ENCODE measurements at places on chromosomes 13 and 19. TPM values are rescaled to one million over a fixed set of nuclear protein-coding genes. Genes with fewer than 3 reads are reported as not detected.

IZUMO1 gene
- polyA plus RNA-seq, result not detected

- H3K4me1 ChIP-seq, result peaks cover 7% of the 10 kb centered on the region
- no peak for DNase-seq
- H3K36me3 ChIP-seq, result peaks cover 15% of the 10 kb centered on the region
- H3K27ac ChIP-seq, result no peak overlapping the region
Measured at GRCh38 chr13:99162567-99163361, 37.9 kb upstream of the UBAC2 start.

KLK14 gene
- polyA plus RNA-seq, result not detected

DNA sequence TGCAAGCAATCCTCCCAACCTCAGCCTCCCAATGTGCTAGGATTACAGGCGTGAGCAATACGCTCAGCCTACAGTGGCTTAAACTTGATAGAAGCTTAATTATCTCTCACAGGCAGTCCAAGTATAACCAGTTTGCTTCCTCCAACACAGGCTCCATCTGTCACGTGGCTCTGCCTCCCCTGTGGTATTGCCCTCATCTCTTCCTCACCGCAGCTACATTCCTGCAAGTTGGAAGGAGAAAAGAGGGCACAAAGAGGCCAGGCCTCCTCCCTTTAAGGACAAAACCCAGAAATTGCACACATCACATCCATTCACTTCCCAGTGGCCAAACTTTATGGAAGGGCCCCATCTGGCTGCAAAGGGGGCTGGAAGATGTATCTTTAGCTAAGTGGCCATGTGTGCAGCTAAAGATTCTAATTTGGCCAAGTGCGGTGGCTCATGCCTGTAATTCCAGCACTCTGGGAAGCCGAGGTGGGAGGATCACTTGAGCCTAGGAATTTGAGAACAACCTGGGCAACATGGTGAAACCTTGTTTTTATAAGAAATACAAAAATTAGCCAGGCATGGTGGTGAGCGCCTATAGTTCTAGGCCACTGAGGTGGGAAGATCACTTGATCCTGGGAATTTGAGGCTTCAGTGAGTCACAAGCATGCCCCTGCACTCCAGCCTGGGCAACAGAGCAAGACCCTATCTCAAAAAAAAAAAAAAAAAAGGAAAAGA is 3.1 kb upstream of the SDHAF1 start:
- no peak for DNase-seq
- no peak overlapping the region for H3K4me3 ChIP-seq
- H3K27me3 ChIP-seq, result no peaks in the 10 kb centered on the region
- H3K27ac ChIP-seq, result no peak overlapping the region

- H3K4me3 ChIP-seq, result no peak overlapping the region
- no peak for DNase-seq
- peaks cover 24% of the 10 kb centered on the region for H3K4me1 ChIP-seq
- no peaks in the 10 kb centered on the region for H3K27me3 ChIP-seq
- H3K27ac ChIP-seq, result no peak overlapping the region
- peaks cover 36% of the 10 kb centered on the region for H3K36me3 ChIP-seq
Measured at GRCh38 chr13:111230385-111230930, 90.0 kb upstream of the TEX29 start.

GRCh38 chr13:111625526-111626315 is 305.3 kb downstream of the TEX29 start:
- DNase-seq, result no peak
- H3K4me3 ChIP-seq, result no peak overlapping the region
- no peaks in the 10 kb centered on the region for H3K27me3 ChIP-seq
- H3K36me3 ChIP-seq, result no peaks in the 10 kb centered on the region

LILRA1 gene
- polyA plus RNA-seq, result not detected

- H3K27me3 ChIP-seq, result no peaks in the 10 kb centered on the region
- H3K4me3 ChIP-seq, result peak within 1 kb of the TSS; percentile 100
- H3K27ac ChIP-seq, result peak within 1 kb of the TSS; percentile 98
- peaks cover 58% of the 10 kb centered on the region for H3K4me1 ChIP-seq
- DNase-seq, result peak; percentile 100
Measured at GRCh38 chr19:17075035-17075863, at the start of the genes HAUS8 and MYO9B. HAUS8 (minus strand) TSS chr19:17075452; CDS start chr19:17075422, 30 bp downstream. MYO9B (plus strand) TSS chr19:17075777; CDS start chr19:17101718, 25,941 bp downstream.

DNA sequence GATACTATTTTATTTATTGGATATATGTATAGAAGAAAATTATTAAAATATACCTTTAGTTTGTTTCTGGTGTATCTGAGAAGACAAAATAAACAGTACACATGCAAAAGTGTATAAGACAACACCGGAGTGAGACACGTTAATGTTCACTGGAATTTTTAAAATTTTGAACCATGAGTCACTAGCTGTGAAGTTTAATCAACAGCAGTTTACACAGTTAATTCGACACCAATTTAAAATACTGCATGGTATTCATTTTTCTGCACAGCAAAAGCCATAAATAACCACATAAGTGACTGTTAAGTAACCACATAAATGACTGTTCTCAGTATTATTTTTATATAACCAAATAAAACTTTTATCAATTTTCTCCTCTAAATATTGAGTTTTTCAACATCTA is 418.7 kb upstream of the NBEA start:
- H3K27me3 ChIP-seq, result no peaks in the 10 kb centered on the region
- H3K4me3 ChIP-seq, result no peak overlapping the region
- no peak overlapping the region for H3K27ac ChIP-seq
- no peaks in the 10 kb centered on the region for H3K36me3 ChIP-seq

R3HDM4 gene
- 162 TPM for polyA plus RNA-seq

Data from naive B cell (primary cell).